Kidney (tissue), 22 donors: ENCODE measurements at places on chromosomes 5 and 9.
A peak's percentile ranks its signal among the peaks of the same experiment; 100 is the strongest.

- no peak for DNase-seq
These were observed 203.7 kb upstream of the RORB start for GRCh38 chr9:74293479-74293878.

GRCh38 chr9:134556531-134557068 lies 85.0 kb upstream of the COL5A1 start:
- DNase-seq = peak; percentile 81

DNA sequence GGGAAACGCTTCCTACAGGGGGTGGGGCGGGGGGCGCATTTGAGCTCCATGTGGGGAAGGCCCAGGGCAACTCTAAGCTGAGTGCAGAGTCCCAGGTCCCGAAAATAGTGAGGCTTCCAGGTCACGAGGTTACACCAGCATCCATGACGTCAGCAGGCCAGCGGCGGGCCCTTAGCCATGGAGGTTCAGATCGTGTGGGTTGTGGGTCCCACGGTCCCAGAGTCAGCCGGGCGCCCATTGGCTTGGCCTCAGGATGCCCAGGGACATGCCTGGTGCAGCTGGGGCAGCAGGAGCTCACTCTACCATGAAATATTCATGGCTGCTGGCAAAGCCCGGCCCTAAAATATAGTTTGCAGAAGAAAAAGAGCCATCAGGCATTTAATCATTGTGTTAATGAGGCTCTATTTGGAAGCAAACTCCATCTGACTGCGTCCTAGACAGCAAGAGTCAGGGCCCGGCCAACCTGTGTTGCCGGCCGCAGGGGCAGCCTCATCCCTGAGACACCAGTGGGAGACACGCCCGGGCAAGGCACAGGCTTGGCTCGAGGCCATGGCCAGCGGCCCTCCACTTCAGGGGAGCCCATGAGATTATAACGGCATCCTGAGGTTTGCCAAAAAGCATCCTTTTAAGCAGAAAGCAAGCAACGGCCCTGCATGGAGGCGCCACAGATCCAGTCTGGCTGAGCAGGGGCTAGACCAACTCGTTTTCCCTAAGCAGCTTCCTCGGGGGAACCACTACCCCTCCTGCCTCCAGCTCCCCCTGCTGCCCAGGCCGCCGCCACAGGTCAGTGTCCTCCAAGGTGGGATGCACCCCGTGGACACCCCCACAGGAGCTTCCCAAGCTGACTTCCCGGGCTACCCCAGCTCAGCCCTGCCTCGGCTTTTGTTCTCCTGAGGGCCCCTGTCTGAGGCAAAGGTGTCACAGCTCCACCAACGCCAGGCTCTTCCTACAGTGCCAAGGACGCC lies 108.9 kb upstream of the PPP1R26 start:
- DNase-seq = no peak

DNA sequence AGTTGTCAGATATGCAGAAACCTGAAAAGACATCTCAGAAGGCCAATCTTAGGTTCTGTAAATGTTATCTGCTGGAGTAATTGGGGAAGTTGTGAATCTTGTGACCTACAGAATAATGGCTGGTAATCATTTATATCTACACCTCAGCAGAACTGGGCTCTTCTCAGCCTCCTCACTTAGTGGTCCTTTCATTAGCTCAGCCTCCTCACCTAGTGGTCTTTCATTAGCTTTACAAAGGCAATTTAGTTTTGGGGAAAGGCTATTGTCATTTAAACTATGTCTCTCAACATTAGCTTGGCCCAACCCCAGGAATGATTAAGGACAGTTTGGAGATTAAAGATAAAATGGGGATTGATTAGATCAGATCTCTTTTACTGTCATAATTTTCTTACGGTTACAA lies 284.2 kb upstream of the SGCD start:
- DNase-seq = no peak

DNA sequence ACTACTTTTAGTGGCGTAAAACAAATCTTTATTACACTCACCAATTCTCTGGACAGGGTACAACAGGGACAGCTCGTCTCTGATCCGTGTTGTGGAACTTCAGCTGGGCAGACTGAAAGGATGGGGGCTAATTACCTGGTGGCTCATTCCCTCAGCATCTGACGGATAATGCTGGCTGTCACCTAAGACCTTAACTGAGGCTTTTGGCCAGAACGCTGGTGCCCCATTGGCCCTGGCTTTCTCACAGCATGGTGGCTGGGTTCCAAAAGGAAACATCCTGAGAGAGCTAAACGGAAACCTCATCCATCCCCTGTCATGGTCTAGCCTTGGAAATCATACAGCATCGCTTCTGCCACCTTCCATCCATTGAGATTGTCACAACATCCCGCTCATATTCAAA lies 62.9 kb downstream of the RAI14 start:
- no peak for DNase-seq

GRCh38 chr5:67361932-67362729 lies 165.5 kb upstream of the CD180 start:
- no peak for DNase-seq

- peak; percentile 61 for DNase-seq
These were observed 825 bp upstream of the PCAT7 start for GRCh38 chr9:94554078-94554438.

DNA sequence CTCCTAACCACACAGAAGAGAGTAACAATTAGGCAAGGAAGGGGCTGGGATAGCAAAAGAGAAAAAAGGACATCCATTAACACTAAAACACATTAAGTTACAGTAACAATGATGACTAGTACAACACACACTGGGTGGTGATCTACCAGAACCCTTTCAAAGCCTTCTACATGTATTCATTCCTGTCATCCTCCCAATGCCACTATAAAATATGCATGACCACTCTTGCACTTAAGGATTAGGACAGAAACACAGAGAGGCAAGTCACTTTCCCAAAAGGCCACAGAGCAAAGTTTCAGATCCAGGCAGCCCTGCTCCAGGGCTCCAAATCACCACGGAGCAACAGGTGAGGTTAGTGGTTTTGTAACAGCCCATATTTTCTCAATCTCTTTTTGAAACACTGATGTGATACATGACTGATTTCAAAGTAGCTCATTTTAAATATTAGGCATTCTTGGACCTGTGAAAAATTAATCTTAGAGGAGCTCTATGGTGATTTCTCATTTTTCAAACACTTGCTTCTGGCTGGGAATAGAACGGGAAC lies 86.7 kb downstream of the AUH start:
- no peak for DNase-seq

DNA sequence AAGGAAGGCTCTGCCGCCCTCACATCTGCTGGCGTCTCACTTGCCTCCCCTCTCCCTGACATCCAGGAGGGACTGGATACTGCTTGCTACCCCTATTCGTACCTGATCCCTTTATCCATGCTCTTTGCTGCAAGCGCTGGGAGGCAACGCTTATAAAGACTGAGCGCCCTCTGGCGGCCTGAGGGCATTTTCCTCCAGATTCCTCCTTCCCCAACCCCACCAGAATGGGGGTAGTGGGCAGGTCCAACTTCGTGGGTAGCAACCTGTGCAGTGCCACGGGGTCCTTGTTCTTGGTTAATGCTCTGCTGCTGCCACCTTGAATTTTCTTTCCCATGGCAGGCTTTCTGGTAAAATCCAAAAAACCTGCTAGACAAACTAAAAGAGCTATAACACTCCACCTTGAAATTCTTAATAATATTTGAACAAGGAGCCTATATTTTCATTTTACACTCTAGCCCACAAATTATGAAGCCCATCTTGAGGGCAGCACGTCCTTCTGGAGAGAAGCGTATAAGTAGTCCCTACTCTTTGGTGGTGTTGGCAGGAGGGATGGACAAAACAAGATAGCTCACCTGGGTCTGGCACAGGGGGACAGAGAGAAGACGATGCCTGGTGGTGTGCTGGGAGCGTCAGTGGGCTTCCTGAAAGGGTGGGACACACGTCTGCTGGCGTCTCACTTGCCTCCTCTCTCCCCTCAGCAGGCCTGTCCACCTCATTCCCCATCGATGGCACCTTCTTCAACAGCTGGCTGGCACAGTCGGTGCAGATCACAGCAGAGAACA lies 52.5 kb downstream of the JADE2 start:
- DNase-seq = peak; percentile 84

- no peak for DNase-seq
These were observed 46.6 kb downstream of the ARHGAP26 start for GRCh38 chr5:142816531-142817430.

- DNase-seq = no peak
These were observed 65.1 kb upstream of the PTCH1 start for GRCh38 chr9:95581900-95582299.

GRCh38 chr9:126806336-126806735 lies 1.5 kb downstream of the ZBTB43 start:
- no peak for DNase-seq
